ENCODE measurements at places on chromosomes 2 and 18. TPM values are rescaled to one million over a fixed set of nuclear protein-coding genes. Genes with fewer than 3 reads are reported as not detected.

DNA sequence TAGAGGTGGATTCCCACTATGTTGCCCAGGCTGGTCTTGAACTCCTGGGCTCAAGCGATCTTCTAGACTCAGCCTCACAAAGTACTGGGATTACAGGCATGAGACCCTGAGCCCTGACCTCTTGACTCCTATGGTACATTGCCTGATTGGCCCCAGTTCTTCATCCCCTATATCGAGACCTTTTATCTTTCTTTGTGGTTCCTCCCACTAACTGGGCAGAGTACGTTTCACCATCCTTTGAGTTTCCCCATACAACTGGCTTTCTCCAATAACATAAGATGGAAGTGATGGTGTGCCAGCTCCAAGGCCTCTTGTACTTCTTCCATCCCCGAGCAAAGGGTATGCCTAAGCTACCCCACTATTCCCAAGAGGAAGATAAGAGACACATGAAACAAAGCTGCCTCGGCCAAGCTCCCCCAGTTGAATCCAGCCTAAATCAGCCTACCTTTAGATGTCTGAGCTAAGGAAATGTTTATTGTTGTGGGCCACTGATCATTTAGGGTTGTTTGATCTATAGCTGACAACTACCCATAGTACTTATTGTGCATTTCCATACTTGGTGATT lies 8.3 kb upstream of the TMEM247 start:
- DNase-seq = no peak

DNA sequence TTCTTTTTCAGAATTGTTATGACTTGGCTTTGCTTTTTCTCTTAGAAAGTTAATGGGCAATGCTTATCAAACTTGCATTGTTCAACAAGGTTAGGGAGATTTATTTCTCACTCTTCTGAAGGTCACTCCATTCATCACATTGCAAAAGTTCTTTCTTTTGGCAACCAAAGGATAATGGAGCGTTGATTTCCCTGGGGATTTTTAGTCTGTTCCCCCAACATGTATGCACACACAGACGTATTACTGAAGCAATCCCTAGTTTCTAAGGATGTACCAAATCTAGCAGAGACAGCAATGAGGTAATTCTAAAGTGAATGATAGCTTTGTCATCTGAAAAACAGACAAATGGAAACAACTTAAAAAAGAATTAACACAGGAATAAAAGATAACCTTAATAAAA lies 349.1 kb downstream of the NYAP2 start:
- no peak for DNase-seq

Gene RAB6C
- total RNA-seq = 0.24 TPM

DNA sequence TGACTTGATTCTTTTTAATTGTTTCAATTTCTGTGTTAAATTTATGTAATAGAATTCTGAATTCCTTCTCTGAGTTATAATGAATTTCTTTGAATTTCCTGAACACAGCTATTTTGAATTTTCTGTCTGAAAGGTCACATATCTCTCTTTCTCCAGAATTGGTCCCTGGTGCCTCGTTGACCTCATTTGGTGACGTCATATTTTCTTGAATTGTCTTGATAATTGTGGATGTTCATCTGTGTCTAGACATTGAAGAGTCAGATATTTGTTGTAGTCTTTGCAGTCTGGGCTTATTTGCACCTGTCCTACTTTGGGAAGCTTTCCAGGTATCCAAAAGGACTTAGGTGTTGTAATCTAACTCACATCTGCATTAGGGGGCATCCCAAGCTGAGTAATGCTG lies 111.4 kb upstream of the LRRTM4 start:
- DNase-seq = no peak

DNA sequence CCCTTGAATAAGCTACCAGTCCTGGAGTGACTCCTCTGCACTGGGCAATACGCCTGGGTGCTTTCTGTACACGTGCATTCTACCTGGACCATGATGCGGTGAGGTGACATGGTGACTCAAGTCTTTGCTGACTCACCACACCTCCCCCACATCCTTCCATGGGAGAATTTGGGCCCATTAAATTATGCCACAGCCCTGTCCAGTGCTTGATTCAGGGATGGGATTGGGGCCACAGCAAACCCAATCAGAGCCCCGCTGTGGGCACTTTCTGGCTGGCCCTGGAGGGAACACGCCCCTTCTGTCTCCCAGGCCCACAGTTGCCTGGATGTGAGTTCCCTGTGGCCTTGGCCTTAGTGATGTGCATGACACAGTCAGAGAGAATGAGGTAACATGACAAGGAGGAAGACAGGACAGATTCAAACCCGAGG lies 86.9 kb downstream of the LRRC30 start:
- no peak for DNase-seq

Gene YES1
- 38.0 TPM for total RNA-seq

GRCh38 chr2:51782921-51783765 lies 751.2 kb upstream of the NRXN1 start:
- DNase-seq = no peak

Gene POTEJ
- total RNA-seq = not detected

Gene CFAP210
- total RNA-seq = not detected

DNA sequence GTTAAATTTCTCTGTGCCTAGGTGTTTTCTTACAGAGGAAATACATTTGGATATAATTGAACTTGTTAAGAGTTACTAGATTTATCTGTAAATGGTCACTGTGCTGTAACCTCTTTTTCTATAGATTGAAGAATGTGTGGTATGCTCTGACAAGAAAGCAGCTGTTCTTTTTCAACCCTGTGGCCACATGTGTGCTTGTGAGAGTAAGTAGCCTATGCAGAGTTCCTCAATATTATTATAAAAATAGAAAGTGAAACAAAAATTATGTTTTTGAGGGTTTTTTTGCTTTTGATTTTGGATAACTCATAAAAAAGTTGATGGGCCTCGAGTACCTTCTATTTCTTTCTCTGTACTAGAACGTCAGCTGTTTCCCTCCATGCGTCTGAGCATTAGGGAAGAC lies 112.4 kb downstream of the MIB1 start:
- no peak for DNase-seq

DNA sequence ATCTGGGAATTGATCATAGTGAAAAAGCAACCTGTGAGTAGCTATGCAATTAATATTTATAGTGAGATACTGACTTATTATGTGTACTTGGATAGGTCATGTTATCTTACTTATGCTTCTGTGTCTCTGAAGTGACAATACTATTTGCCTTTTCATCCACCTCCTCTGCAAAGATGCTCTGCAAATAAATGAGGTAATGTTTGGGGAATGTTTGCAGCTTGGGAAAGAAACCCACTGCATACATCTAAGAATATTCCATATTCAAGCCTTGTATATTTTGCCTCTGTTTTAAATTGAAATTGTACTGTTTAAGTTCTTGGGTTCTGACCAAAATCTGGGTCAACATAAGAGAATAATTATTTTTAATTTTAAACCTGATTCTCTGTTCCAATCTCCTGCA lies 217.4 kb upstream of the DTNA start:
- no peak for DNase-seq

- DNase-seq = no peak
Observed at GRCh38 chr18:21203542-21204241, 38.3 kb upstream of the GREB1L start.

DNA sequence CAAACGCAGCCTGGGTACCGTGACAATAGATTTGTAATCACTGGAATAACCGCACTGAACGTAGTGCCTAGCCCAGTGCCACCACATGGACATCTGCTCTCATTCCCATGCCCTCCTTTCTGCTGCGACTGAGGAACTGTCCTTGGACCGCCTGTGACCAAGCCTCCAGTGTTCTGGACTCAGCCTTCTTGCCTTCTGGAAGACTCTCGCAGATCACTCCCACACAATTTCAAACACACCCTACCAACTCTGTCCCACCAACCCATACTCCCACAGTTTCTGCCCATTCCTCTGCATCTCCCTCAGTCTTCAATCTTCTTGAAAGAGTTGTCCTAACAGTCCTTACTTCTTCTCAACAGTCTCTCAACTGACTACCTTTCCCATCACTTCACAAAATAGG lies 2.1 kb downstream of the RNF149 start:
- DNase-seq = no peak

DNA sequence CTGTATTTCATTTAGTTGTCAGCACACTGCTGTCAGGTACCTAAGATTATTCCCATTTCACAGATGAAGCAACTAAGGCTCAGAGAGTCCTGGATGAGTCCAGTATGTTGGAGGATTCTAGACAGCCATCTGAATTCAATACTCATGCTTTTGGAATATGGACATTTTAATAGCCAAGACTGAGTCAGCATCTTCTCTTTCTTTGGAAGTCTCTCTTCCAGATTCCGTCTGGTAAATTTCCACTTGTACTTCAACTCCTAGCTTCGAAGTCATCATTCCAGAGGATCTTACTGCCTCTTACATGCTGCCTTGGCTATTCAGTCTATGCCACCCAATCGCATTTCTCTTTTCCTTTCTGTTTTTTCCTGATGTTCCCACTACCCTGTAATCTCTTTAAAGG lies 40.6 kb downstream of the INSIG2 start:
- DNase-seq = no peak

DNA sequence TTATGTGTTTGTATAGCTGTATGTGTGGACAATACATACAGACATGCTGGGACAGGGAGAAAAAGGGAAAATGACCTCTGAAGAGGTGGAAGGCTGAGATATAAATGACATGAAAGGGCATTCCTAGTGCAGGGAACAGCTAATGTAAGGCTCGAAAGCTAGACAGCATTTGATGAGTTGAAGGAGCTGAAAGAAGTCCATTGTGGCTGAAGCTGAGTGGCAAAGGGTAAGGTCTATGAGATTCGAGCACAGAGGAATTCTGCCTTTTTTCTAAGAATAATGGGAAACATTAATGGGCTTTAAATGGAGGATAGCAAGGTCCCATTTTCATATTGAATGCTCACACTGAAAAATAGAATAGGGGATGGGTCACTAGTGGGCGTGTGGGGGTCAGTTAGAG lies 23.6 kb downstream of the ADD2 start:
- DNase-seq = no peak

Gene TSPYL6
- not detected for total RNA-seq

DNA sequence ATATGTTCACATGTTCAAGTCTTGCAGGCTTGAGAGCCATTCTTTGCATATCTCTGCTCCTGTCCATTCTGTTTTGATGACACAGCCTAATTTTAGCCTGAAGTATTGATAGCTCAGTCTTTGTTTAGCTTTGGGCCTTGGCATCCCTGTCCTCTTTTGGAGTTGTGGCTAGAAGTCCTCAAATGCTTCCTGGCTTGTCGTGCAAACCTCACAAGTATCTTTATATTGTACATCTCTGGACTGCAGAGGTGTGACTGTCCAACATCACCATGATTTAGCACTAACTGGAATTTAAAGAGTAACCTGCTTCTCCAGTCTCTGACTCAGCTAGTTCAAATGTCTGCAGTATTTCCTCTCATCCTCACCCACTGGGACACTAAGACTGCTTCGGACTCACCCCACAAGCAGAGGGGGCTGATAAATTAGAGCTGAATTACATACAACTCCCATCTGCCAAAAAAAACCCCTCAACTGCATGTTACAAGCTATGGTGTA lies 11.7 kb downstream of the PFN4 start:
- DNase-seq = no peak
